ENCODE measurements at places on chromosomes 4 and X.
A peak's percentile ranks its signal among the peaks of the same experiment; 100 is the strongest.

- no peak for DNase-seq
Measured at GRCh38 chr4:169175476-169175875, 95.3 kb downstream of the SH3RF1 start.

- DNase-seq, result no peak
Measured at GRCh38 chr4:168519576-168519975, 22.7 kb downstream of the PALLD start.

DNA sequence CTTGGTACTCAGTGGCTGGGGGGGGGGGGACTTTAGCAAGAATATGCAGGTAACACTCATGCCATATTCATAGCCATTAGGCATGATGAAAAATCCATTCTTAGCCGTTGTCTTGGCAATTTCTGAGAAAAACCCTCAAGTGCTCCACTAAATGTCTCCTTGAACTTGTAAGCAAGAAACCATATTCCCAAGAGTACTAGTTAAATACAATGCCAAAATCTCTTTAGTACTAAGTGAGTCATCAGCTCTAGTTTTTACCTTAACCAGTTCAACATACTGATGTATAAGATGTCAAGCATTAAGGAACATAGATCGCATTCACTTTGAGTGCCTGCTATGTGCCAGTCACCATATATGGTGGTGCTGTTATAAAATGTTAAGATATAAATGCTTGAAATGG, 27.5 kb downstream of the UBE2D3 start:
- no peak for DNase-seq

DNA sequence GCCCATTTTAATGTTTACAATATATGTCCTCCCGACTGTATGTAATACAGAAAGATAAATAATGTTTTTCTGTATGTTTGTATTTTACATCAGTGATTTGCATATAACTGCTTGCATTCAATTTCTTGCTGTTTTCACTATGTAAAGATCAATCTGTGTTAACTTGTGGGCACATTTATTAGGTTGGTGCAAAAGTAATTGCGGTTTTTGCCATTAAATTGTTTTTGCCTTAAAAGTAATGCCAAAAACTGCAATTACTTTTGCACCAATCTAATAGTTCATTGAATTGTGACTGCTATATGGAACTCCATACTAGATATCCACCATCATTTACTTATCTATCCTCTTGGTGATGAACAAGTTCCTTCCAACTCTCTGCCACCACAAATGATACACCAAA, 73.9 kb upstream of the SRD5A3 start:
- no peak for DNase-seq

- DNase-seq, result no peak
Measured at GRCh38 chr4:61666244-61666643, 466.1 kb downstream of the ADGRL3 start.

- no peak for DNase-seq
Measured at GRCh38 chrX:340121-340520, 21.5 kb upstream of the GTPBP6 start.

DNA sequence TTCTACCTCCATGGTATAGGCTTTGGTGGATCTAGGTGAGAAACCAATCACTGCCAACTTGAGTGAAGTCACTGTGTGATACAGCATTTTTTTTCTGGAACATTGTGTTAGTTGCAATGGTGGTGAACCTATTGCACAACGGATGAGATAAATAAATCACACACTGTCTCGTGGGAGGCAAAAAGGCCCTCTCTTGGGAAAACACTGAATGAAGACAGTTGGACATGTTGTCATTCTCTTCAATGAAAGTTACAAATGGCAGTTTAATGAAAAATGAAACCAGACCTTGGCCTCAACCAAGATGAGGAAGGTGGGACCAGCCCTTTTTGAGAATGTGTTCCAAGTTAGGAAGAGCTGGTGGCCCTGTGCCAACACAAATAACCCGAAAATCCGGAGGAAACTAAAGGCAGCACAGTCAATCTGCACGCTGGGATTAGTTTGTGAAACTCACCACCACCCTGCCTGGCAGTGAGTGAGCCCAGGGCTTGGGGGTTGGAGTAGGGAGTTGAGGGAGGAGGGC, 5.4 kb upstream of the ADGRG2 start:
- no peak for DNase-seq

DNA sequence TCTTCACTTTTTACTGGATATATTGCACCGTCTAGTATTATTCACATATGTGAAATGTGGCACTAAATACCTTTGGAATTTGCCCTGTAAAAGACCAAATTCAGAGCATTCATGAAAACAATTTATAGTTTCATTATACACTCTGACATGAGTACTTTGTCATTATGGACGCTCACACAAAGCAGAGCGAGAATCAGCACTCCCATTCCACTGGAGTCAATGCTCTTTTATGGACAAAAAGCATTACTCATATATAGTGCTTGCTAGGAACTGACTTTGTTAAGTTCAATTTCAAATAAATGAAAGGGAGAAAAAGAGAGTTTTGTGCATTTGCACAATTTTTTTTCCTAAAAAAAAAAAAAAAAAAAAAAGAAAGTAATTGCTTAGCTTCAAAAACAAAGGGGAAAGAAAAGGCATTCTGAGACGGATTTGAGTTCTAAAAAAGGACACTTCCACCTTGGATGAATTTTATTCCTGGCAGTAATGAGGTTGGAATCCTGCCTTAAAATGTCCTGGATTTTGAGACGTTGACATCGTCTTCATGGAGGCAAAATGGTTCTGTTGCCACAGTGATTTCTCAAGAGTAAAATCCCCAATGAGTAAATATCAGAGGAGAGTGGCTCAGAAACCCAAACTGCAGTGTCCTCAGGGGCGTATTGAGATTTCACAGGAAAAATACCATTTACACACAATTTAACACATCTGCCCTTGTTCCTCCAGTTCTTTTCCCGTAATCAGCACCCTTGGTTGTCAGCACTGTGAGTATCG, 34.8 kb downstream of the CCDC149 start:
- no peak for DNase-seq

- DNase-seq, result no peak
Measured at GRCh38 chr4:70901607-70901983, 574 bp upstream of the MOB1B start.

DNA sequence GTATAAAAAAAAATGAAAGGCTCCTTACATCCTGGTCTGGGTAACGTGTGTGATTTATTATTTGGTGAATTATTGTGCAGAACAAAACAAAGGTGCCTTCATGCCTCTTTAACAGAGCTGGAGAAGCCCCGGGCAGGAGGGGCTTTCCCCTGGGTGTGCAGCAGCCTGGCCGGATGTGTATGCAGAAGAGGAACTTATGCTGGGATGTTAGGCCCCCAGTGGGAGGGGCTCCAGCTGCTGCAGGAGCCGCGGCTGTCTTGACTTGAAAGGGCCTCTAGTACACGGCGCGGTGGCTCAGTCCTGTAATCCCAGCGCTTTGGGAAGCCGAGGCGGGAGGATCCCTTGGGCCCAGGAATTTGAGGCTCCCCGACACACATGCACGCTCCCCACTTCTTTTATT, 16.0 kb downstream of the CCNQ start:
- DNase-seq, result peak; percentile 89

- no peak for DNase-seq
Measured at GRCh38 chr4:16457944-16458343, 231.7 kb upstream of the TAPT1 start.

- DNase-seq, result no peak
Measured at GRCh38 chr4:148926276-148927260, 484.4 kb upstream of the NR3C2 start.

GRCh38 chr4:188127214-188127874, 11.9 kb upstream of the TRIML1 start:
- DNase-seq, result no peak

DNA sequence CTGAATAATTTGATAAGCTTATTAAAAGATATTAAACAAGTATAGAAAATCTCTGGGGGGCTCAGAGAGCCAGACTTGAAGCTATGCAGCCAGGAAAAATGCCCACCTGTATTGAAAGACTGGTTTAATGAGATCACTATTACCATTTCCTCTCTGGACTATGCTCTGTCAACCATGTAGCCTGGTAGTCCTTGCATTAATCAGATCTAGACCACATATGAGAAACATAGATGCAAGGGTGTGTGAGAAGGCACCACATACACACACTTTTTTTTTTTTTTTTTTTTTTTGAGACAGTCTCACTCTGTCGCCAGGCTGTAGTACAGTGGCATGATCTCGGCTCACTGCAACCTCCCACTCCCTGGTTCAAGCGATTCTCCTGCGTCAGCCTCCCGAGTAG, 75.9 kb upstream of the ATP8A1 start:
- DNase-seq, result no peak

GRCh38 chrX:9997524-9997923, 30.4 kb downstream of the CLDN34 start:
- DNase-seq, result peak; percentile 41

- DNase-seq, result no peak
Measured at GRCh38 chrX:106203315-106203714, 35.2 kb downstream of the PWWP3B start.

DNA sequence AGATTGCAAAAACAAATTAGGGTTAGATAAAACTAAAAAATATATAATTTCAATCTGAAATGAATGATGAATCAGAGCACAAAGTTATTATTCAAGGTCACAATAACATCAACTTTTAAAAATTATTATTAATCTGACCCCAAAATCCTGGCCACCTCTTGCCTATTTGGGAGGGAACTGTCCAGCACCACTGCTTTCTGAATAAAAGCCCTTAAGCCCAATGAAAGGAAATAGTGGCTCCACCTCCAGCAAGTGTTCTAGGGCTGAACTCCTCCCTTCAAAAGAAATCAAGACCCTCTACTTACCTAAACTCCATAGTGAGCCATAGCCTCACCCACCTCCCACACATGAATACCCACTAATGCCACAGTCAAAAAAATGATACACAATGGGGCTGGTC, 208.2 kb downstream of the PARM1 start:
- no peak for DNase-seq

GRCh38 chr4:111676533-111676932, 468.7 kb upstream of the FAM241A start:
- DNase-seq, result no peak

GRCh38 chrX:40016749-40017148, 81.0 kb downstream of the BCOR start:
- DNase-seq, result no peak

DNA sequence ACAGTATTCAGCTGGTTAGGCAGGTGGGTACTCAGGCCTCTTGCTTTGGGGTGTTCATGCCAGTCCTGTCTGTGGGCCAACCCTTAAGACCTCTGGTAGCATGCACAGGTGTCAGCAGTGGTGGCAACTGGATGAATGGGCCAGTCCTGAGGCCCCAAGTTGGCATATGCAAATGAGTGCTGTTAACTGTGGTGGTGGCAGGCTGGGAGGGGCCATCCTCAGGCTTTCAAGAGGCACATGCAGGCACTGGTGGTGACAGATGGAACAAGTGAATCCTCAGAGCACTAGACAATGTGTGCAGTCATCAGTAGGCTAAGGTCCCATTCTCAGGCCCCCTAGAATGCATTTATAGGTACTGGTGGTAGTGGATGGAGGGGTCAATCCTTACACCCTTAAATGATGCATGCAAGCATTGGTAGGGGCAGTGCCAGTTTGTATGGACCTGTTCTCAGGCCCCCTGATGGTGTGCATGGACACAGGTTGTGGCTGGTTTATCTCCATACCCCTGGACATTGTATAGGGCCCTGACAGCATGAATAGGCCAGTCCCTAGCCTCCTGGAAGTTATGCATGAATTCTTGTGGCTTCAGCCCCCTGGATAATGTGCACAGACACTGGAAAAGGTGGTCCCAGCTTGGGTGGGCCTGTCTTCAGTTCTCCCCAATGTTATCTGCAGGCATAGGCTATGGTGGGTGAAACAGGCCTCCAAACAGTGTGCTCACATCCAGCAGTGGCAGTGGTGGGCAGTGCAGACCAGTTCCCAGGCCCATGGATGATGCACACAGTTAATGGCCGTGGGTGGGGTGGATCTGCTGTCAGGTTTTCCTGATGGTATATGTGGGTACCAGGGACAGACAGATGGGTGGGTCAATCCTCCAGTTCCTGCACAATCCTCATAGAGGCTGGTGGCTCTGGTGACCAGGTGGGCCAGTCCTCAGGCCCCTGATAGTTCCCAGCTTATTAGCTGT, 24.7 kb downstream of the TECRL start:
- DNase-seq, result no peak

DNA sequence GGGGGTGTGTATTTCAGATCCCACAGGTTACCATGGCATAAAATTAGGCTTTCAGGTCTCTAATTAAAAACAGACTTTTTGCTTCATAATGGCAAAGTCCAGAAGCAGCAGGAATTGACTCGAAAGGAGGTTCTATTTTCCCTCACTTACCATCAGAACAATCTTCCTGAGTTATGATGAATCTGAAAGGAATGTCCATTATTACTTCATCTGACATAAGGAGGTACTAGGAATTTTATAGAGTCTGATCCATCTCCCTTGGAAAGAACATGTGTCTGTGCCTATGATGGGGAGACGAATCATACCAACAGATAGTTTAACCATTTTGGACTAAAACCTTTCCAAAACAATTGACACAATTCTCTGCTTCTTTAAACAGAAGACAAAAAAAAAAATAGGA, 206.3 kb upstream of the FGF13 start:
- no peak for DNase-seq

DNA sequence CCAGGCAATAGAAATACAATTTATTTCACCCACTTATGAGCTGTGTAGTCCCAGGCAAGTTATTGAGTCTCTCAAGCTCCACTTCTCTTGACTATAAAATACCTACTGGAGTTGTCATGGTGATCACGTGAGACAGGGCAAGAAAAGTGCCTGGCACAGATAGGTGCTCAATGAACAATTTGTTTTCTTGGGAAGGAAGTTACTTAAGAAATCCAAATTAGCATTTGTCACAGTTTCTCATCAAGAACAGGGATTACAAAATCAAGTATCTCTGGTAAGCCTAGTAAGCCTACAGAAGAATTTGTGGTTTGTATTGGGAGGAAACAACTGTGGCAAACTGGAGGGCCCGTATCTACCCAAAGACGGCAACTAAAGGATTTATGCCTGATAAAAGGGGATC, 37.5 kb upstream of the RASGEF1B start:
- DNase-seq, result no peak

- no peak for DNase-seq
Measured at GRCh38 chrX:11244636-11245035, 48.6 kb upstream of the AMELX start.

DNA sequence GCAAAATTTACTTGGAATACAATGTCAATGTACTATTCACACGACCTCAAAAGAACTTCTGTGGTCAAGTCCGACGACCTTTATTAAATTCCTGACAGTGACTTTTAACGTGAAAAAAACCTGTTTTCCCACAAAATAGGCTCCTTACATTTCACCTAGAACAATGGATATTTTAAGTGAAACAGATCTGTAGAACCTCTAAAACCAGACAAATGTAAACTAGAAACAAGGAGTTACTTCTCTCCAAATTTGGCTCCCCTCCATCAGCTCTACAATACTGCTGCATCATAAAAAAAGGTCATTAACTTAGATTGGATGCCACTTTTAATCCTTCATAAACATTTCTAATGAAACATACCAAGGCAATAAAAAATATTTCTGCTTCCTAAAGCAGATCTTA, 1.2 kb downstream of the NEK1 start:
- DNase-seq, result no peak
